GM13977 (cell line): ENCODE measurements at places on chromosomes 1 and 21.

- peak; percentile 80 for DNase-seq
Measured at GRCh38 chr21:46295996-46296752, 10.0 kb downstream of the YBEY start.

GRCh38 chr1:155093911-155094621, 15.4 kb downstream of the EFNA3 start:
- no peak for DNase-seq

DNA sequence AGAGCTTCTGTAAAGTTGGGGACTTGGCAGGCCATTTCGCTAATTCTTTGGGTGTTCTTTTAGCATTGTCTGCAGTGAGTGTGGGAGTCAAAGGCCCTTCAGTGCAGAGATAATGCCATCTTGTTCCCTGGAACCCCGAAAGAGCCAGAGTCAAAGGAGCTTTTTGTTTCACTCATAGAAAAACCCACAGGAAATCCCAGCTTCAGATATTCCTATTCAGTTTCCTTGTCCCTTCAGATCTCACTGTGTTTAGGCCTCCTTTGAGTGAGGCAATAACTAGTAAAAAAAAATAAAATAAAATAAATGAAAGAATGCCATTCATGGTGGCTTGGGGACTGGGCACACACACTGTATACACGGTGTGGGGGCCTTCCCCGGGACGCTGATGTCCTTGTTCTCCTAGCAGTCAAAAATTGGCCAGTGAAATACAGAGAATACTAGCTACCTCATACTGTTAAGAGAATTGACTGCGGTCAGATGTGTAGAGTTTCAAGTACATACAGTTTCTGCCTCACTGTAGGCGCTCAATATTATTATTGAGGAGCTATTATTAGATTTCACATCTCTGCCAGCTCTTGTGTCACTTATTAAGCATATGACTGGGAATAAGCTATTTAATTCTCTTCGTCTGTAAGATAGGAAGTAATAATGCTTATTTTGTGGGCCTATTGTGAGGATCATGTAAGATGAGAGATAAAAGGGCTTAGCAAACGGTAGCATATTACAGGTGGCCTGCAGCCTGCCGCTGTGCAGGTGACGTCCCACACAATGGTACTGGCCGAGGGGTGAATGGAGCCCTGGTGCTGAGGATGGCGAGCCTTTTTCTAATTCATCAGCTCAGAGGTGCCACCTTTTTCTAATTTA, 16.7 kb downstream of the DISC1 start:
- DNase-seq = no peak

DNA sequence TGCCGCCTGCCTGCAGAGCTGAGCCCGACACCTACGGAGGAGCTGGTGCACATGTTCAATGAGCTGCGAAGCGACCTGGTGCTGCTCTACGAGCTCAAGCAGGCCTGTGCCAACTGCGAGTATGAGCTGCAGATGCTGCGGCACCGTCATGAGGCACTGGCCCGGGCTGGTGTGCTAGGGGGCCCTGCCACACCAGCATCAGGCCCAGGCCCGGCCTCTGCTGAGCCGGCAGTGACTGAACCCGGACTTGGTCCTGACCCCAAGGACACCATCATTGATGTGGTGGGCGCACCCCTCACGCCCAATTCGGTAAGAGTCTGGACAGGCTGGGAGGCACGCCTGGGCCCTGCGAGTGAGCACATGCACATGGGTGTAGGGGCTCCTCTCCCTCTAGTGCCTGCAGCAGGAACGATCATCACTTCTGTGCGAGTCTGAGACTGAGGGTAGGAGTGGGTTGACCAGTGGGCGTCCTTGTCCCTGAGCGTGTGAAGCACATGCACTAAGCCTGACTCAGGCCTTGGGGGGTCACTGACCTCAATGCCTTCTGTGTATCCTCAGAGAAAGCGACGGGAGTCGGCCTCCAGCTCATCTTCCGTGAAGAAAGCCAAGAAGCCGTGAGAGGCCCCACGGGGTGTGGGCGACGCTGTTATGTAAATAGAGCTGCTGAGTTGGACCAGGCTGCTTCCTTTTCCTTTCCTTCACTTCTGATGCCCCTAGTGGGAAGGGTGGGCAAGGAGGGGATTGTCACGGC, 6.9 kb downstream of the DMAP1 start:
- DNase-seq = peak; percentile 9

DNA sequence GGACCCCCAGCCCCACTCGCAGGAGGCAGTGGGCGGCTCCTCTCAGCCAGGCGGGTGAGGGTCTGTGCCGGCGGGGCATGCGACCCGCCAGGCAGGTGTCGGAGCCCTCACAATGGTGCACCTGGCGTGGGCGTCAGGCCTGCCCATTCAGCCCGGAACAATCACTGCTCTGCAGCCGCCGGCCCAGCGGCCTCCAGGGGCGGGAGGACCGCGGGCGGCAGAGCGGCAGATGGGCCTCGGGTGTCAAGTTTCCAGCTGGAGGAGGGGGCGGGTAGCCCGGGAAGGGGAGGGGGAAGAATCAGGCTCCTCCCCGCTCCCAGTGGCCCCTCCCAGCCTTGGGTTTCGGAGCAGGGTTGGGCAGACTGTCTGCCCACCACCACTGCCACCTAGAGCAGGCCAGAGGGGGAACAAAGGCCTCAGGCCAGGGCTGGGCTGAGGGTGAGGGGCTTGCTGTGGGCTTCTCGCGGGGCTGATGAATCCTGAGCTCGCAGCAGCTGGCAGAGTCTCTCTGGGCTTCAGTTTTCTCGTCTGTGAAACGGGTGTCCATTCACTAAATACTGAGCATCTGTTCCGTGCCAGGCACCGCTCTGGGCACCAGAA, 39.5 kb upstream of the CASZ1 start:
- peak; percentile 60 for DNase-seq

DNA sequence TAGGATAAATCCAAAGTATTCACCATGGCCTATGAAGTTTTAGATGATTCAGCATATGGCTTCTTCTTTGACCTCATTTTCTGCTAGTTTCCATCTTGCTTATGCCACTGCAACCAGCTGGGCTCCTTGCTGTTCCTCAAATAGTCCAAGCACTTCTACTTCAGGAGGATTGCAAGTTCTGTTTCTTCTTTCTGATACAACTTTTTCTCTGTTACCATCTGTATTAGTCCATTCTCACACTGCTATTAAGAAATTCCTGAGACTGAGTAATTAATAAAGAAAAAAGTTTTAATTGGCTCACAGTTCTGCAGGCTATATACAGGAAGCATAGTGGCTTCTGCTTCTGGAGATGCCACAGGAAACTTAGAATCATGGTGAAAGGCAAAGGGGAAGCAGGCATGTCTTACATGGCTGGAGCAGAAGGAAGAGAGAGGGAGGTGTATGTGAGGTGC, 20.3 kb downstream of the PTGS2 start:
- no peak for DNase-seq

- no peak for DNase-seq
Measured at GRCh38 chr1:28512058-28512611, 6.3 kb downstream of the RCC1 start.

DNA sequence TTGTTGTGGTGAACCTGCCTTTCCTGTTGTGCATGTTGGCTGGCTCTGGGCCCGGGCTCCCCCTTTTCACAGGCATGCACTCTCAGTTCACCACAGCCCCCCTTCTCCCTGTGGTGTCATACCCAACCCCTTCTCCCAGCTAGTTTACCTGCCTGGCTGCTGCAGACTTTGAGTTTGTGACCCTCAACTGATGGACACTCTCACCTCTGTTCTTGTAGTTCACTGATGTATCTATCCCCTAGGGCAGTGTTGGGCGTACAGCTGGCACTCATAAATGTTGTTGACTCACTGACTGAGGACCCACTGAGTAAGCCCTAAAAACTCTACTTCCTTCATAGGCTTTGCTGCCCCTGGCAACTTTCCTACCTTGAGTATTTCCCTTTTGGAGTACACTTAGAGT, 54.9 kb downstream of the WDR64 start:
- DNase-seq = no peak

DNA sequence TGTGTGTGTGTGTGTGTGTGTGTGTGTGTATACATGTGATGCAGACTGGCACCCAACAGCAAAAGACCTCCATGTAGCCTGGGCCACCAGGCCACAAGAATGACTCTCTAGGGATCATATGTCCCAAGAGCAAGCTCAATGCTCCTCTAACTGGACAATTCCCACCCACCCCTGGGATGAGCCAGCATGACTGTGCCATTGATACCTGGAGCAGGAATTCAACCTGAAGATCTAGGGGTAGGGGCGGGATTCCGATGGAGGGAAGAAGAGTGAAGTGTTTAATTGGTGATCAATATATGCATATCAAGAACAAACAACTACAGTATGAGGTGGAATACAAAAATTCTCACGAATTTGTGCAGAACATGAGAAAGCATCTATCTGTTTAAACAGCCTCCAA, 136.2 kb downstream of the PSMG1 start:
- no peak for DNase-seq

DNA sequence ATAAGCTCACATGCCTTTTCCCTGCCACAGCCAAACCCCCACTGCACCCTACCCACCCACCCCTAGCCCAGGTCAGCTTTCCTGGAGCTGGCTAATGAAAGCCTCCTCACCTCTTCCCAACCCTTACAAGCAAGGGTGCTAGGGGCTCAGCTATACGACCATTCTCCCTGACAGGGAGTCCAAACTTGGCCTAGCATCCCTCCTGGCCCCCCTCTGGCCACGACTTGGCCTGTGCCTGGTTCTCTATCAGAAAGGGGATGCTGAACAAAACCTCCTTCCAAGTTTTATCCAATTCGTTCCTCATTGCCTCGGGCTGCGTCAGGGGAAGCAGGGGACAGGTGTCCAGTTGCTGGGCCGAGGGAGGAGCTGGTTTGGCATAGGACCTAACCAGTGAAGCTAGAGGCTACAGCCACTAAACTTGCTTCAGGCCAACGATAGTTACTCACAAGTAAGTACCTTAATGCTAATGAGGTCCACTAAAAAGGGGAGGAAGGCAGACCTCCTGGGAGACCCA, 8.6 kb downstream of the TMEM81 start:
- DNase-seq = peak; percentile 9

DNA sequence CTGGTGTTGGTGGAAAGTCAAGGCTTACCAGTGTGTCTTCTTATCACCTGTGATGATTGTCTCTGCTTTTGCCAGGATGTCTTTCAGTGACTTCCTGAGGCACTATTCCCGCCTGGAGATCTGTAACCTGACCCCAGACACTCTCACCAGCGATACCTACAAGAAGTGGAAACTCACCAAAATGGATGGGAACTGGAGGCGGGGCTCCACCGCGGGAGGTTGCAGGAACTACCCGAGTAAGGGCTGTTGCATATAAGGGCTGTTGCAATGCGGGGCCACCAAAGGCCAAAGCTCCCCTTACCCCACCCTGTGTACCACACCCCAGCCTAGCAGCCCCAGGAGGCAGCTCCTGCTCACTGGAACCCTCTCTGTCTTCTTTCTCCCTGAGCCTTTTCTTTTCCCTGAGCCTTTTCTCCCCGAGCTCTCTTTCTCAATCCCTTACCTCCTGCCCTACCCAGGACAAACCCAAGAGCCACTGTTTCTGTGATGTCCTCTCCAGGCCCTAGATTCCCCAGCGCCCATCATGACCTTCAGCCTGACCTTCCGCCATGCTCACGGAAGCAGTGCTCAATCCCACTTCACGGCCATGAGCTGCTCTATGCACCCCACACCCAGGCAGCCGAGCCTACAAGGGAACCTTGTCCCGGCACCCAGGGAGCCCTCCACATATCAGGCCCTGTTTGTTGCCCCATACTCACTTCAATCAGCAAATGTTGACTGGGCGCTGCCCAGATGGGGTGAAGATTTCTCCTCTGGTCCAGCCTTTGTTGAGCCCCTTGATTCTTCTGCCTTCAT, 40.6 kb downstream of the CAPN2 start:
- no peak for DNase-seq

DNA sequence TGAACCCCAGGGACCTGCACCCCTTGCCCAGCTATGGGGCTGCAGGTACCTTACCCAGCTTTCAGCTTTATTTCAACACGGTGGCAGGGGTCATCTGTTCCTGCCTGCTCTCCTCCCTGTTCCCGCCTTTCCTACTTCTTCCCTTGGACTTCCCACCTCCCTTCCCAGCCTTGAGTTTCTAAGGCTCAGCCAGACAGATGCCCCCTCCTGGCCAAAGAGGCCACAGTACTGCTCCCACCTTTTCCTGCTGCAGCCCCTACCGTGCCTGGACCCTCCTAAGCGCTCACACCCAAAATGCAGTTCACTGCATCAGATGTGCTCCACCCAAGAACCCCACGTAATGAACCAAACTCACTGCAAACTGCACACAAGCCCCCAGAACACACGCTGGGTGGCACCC, 7.7 kb downstream of the NOC2L start:
- DNase-seq = no peak

DNA sequence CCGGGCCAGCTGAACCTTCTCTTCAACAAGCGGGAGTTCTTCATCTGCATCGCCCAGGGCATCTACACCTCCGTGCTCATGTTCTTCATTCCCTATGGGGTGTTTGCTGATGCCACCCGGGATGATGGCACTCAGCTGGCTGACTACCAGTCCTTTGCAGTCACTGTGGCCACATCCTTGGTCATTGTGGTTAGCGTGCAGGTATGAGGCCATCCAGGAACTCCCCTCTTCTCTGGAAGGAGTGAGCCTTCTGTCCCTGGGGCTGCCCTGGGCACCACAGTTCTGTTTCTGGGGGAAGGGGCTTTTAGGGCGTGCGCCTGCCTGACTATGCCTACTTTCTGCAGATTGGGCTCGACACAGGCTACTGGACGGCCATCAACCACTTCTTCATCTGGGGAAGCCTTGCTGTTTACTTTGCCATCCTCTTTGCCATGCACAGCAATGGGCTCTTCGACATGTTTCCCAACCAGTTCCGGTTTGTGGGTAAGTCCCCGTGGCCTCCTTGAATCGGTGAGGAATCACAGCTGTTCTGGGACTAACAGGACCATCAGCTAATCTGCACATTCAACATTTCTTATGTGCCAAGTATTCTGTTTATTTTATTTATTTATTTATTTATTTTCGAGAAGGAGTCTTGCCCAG, 21.1 kb downstream of the ATP8B2 start:
- no peak for DNase-seq

GRCh38 chr1:110717179-110717578, 42.4 kb upstream of the KCNA3 start:
- no peak for DNase-seq

GRCh38 chr1:114333690-114334089, 177.3 kb downstream of the TRIM33 start:
- DNase-seq = no peak

DNA sequence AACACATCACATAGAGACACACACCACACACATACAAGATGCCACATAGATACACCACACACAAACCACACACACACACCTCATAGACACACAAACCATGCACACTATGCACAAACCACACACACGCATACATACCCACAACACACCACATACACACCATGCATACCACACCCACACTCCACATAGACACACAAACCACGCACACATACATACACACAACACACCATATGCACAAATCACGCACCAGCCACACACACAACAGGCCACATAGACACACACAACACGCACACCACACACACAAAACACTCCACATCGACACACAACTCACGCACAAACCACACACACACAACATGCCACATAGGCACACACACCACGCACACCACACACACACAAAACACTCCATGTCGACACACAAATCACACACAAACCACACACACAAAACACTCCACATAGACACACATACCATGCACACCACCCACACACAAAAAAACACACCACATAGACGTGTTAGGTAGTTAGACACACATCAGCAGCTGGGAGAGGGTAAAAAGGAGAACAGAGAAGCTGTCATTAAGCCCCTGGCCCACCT, 49.5 kb upstream of the SLC19A1 start:
- DNase-seq = no peak
